ENCODE measurements at places on chromosomes 1 and 21. TPM values are rescaled to one million over a fixed set of nuclear protein-coding genes. Genes with fewer than 3 reads are reported as not detected.

Gene CD52
- 2.8 TPM for total RNA-seq

Gene NTNG1
- 3.2 TPM for total RNA-seq

Gene NPHS2
- not detected for total RNA-seq

Gene CRABP2
- total RNA-seq: 2.4 TPM

GRCh38 chr1:199173356-199173755 lies 534.5 kb downstream of the PTPRC start:
- no peak for DNase-seq
- H3K4me1 ChIP-seq: peaks cover 13% of the 10 kb centered on the region
- H3K27me3 ChIP-seq: no peaks in the 10 kb centered on the region
- H3K27ac ChIP-seq: no peak overlapping the region
- H3K36me3 ChIP-seq: no peaks in the 10 kb centered on the region

DNA sequence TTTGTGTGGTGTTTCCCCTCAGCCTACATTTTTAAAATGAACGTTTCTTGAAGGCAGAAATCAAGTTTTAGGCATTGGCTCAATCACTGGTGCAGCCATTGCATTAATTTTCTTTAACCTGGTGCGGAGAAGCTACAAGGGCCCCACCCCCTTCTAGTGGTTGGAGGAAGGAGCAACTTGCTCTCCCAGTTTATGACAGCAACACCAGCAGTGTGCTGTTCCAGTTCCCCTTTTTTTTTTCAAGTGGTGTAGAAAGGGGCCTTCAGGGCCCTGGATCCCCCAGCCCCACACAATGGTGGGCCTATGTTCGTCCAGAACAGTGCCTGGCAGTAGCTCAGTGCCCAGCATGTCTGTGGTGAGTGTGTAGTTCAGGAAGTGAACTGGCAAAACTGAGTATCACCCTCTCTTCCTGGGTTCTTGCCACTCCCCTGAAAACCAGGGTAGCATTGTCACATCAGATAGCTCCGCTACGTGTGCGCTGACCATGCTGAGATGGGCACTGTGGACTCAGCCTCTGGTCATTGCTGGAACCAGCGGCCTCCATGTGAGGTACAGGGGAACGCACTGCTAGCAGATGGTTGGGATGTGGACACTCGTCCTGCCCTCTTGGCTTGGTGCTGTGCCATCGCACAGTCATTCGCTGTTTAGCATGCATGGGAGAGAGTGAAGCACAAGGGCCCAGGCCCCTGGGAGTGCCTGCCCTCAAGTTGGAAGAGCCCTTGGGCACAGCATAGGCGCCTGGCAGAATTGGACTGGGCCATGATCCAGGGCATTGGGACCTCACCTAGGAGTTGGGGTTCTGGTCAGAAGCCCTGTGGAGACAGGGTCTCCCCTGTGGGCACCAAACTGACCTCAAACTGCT lies 7.2 kb downstream of the ARF1 start:
- H3K4me1 ChIP-seq: peaks cover 39% of the 10 kb centered on the region
- peaks cover 4% of the 10 kb centered on the region for H3K27me3 ChIP-seq
- peak overlapping the region; percentile 1 for H3K4me3 ChIP-seq

DNA sequence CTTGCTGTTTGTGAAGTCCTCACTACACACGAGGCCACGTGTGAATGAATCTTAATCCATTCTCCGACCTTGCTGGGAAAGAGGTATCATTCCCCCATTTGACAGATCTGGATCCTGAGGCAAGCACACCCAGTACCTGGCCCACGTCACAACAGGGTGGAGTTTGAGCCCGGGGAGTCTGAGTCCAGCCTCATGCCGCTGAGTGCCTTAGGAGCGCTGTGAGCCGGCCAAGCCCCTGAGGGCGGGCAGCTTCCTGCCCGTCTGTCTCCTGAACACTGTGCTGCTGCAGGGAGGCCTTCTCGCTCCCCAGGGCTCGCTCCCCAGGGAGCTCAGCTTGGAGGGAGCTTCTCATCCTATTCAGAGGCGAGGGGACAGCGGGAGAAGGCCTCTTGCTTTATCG lies 29.7 kb downstream of the SLC45A1 start:
- H3K36me3 ChIP-seq: peaks cover 7% of the 10 kb centered on the region
- H3K27me3 ChIP-seq: peaks cover 29% of the 10 kb centered on the region
- no peak overlapping the region for H3K27ac ChIP-seq
- peaks cover 22% of the 10 kb centered on the region for H3K4me1 ChIP-seq
- no peak overlapping the region for H3K4me3 ChIP-seq

- no peak overlapping the region for H3K27ac ChIP-seq
- no peaks in the 10 kb centered on the region for H3K4me1 ChIP-seq
- H3K27me3 ChIP-seq: no peaks in the 10 kb centered on the region
- no peaks in the 10 kb centered on the region for H3K36me3 ChIP-seq
- DNase-seq: no peak
Measured at GRCh38 chr1:175504875-175505555, 238.4 kb downstream of the TNR start.

DNA sequence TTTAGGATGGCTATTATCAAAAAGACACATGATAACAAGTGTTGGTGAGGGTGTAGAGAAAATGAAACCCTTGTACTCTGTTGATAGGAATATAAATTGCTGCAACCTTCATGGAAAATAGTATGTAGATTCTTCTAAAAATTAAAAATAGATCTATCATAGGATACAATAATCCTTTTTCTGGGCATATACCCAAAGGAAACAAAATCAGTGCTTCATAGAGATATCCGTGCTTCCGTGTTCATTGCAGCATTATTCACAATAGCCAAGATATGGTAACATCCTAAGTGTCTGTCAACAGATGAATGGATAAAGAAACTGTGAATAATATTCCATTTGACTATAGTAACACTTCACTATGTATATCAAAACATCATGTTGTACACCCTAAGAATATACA lies 106.7 kb downstream of the MIS18A start:
- no peak overlapping the region for H3K27ac ChIP-seq
- no peak for DNase-seq
- H3K27me3 ChIP-seq: no peaks in the 10 kb centered on the region
- no peaks in the 10 kb centered on the region for H3K4me1 ChIP-seq

DNA sequence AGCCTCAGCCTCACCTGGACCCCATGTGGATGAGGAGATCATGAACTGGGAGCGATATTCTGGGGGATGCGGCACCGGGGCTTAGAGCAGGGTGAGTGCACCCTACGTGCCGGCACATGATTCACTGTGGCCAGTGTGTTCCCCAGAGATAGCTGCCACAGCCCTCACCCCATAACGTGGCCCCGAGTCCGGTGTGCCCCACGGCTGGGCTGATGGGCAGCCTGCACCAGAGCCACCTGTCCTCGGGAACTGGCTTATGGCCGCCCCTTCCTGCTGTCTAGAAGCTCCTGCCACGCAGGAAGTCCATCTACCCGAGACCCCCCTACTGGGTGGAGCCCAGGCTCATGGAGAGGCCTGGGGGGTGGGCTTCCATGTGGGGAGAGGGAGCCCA lies 39.1 kb upstream of the SLC19A1 start:
- H3K36me3 ChIP-seq: peaks cover 15% of the 10 kb centered on the region
- DNase-seq: no peak
- no peak overlapping the region for H3K27ac ChIP-seq
- H3K27me3 ChIP-seq: peaks cover 2% of the 10 kb centered on the region

- H3K4me3 ChIP-seq: no peak overlapping the region
- H3K4me1 ChIP-seq: peaks cover 62% of the 10 kb centered on the region
- H3K27me3 ChIP-seq: peaks cover 17% of the 10 kb centered on the region
- no peak for DNase-seq
- H3K36me3 ChIP-seq: no peaks in the 10 kb centered on the region
- H3K27ac ChIP-seq: peak overlapping the region; percentile 59
Measured at GRCh38 chr1:17569200-17570139, 30.0 kb downstream of the ARHGEF10L start.

GRCh38 chr1:44740179-44740617 lies 561 bp downstream of the KIF2C start:
- no peak for DNase-seq
- peaks cover 5% of the 10 kb centered on the region for H3K27me3 ChIP-seq
- no peaks in the 10 kb centered on the region for H3K36me3 ChIP-seq
- peak overlapping the region; percentile 97 for H3K4me3 ChIP-seq
- H3K27ac ChIP-seq: peak overlapping the region; percentile 46
- peaks cover 4% of the 10 kb centered on the region for H3K4me1 ChIP-seq

DNA sequence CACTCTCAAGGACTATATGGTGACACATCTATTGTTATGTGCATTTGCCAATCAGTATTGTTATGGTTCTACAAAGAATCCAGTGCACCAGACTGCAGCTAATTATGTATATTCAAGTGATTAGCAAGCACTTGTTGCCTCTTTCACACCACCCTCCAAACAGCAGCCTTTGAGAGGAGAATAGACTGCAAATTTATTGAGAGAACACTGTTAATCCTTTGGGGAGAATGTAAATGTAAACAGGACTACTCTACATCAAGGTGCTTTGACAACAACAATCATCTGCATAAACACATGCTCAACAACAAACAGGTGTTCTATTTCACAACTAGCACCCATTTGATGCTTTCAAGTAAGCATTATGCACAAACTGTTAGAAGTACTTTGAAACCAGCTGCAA lies 117.4 kb downstream of the AKT3 start:
- no peak overlapping the region for H3K4me3 ChIP-seq
- H3K36me3 ChIP-seq: no peaks in the 10 kb centered on the region
- H3K27me3 ChIP-seq: no peaks in the 10 kb centered on the region
- no peak for DNase-seq

DNA sequence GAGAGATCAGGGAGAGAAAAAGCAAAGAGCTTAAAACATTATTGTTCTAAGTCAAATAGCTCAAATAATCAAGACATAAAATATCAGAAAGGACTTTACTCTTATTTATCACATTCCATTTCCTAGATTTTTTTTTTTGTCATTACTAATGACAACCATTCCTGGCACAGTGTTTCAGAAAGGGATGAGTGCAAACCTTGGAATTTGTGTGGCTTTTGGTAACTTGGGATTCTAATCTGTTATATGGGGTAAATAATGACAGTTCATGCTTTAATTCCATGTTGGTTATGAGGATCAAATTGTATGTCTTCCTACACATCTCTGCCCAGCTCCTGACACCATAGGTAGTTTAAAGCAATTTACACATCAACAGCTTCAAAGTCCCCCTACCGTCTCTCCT lies 358.4 kb upstream of the ADGRL4 start:
- no peaks in the 10 kb centered on the region for H3K36me3 ChIP-seq
- H3K4me3 ChIP-seq: no peak overlapping the region
- no peak for DNase-seq
- no peak overlapping the region for H3K27ac ChIP-seq
- H3K4me1 ChIP-seq: no peaks in the 10 kb centered on the region

GRCh38 chr1:29624320-29625083 lies 388.2 kb downstream of the PTPRU start:
- H3K4me3 ChIP-seq: no peak overlapping the region
- DNase-seq: no peak
- no peak overlapping the region for H3K27ac ChIP-seq
- H3K36me3 ChIP-seq: peaks cover 4% of the 10 kb centered on the region
- peaks cover 4% of the 10 kb centered on the region for H3K27me3 ChIP-seq

GRCh38 chr1:103353391-103353790 lies 172.1 kb upstream of the RNPC3 start:
- no peak for DNase-seq
- no peak overlapping the region for H3K4me3 ChIP-seq
- H3K27me3 ChIP-seq: no peaks in the 10 kb centered on the region
- H3K36me3 ChIP-seq: no peaks in the 10 kb centered on the region

GRCh38 chr1:53340660-53341520 lies 13.0 kb upstream of the LRP8 start:
- H3K36me3 ChIP-seq: no peaks in the 10 kb centered on the region
- no peak for DNase-seq
- no peak overlapping the region for H3K27ac ChIP-seq
- H3K27me3 ChIP-seq: no peaks in the 10 kb centered on the region

DNA sequence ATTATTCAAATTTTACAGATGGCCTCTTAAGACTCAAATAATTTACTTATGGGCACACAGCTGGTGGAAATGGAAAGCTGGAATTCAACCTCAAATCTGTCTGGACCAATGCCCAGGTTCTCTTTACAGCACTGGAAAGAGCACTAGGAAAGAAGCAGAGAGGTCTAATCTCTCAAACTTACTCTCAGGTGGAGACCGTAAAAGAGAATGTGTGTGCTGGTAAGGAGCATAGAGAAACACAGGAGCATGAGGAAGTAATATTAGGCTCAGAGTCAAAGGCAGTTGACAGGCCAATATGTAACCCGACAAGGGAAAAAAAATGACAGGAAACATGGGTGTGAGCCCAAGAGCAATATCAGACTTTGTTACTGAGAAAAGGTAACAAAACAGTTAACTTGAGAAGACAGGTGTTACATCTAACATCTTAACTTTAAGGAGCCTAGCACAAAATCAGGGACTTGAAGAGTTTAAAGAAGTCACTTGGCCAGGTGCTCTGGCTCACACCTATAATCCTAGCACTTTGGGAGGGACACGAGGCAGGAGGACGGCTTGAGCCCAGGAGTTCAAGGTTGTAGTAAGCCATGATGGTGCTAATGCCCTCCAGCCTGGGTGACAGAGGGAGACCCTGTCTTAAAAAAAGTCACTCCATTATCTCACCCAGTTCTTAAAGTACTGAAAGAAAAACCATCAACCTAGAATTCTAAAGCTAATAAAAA lies 20.7 kb downstream of the PPP1R15B start:
- H3K36me3 ChIP-seq: no peaks in the 10 kb centered on the region
- H3K4me3 ChIP-seq: no peak overlapping the region
- DNase-seq: no peak
- H3K27ac ChIP-seq: no peak overlapping the region
- no peaks in the 10 kb centered on the region for H3K27me3 ChIP-seq

- no peak overlapping the region for H3K27ac ChIP-seq
- peaks cover 3% of the 10 kb centered on the region for H3K27me3 ChIP-seq
- H3K36me3 ChIP-seq: no peaks in the 10 kb centered on the region
- H3K4me1 ChIP-seq: no peaks in the 10 kb centered on the region
- no peak for DNase-seq
Measured at GRCh38 chr21:35585155-35585554, 475.2 kb downstream of the SETD4 start.

GRCh38 chr1:29601021-29601420 lies 364.7 kb downstream of the PTPRU start:
- no peak overlapping the region for H3K4me3 ChIP-seq
- H3K36me3 ChIP-seq: peaks cover 19% of the 10 kb centered on the region
- H3K27me3 ChIP-seq: peaks cover 5% of the 10 kb centered on the region
- no peak overlapping the region for H3K27ac ChIP-seq
- DNase-seq: no peak

DNA sequence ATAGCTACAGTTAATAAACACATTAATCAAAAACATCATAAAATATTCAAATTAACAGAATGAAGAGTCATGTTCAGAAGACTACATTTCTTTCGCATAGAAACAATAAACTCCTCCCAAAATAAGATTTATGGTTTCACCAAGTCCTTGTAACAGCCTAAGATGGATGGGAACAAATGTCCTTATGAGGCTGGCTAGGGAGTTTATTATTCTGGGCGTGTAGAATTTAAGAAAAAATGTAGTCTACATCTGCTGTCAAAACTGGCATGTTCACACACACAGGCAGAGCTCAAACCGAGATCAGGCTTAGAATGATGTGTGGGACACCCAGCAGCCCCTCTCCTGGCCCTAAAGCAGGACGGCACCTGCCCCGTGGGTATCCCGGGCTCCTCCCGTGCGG lies 101.1 kb downstream of the NPHP4 start:
- H3K27ac ChIP-seq: no peak overlapping the region
- no peak for DNase-seq
- peaks cover 16% of the 10 kb centered on the region for H3K4me1 ChIP-seq
- H3K4me3 ChIP-seq: no peak overlapping the region
- H3K36me3 ChIP-seq: peaks cover 7% of the 10 kb centered on the region
